ENCODE measurements at places on chromosomes 2 and 18.

- no peak for DNase-seq
These were observed 363.6 kb upstream of the CWC22 start for GRCh38 chr2:180370511-180371205.

DNA sequence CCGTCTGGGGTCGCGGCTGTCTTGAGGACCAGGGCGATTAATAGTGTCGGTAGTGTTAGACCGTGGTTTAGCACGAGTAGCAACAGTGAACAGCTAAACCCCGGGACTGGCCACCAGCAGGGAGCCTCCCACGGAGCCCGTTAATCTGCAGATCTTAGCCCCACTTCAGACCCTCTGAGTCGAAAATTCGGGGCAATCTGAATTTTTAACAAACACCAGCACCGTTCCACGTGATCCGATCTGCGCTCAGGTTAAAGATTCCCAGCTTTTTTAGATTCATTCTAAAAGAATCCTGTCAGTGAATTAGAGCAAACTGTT is 479 bp upstream of the ATP5F1A start:
- DNase-seq = no peak

GRCh38 chr18:63180971-63181376 is 138.6 kb downstream of the BCL2 start:
- no peak for DNase-seq

GRCh38 chr2:16664809-16665747 is 556 bp downstream of the CYRIA start:
- DNase-seq = no peak

GRCh38 chr2:182667315-182667695 is 48.8 kb upstream of the DNAJC10 start:
- DNase-seq = no peak

GRCh38 chr18:55546851-55547704 is 40.9 kb downstream of the TCF4 start:
- DNase-seq = peak; percentile 47

DNA sequence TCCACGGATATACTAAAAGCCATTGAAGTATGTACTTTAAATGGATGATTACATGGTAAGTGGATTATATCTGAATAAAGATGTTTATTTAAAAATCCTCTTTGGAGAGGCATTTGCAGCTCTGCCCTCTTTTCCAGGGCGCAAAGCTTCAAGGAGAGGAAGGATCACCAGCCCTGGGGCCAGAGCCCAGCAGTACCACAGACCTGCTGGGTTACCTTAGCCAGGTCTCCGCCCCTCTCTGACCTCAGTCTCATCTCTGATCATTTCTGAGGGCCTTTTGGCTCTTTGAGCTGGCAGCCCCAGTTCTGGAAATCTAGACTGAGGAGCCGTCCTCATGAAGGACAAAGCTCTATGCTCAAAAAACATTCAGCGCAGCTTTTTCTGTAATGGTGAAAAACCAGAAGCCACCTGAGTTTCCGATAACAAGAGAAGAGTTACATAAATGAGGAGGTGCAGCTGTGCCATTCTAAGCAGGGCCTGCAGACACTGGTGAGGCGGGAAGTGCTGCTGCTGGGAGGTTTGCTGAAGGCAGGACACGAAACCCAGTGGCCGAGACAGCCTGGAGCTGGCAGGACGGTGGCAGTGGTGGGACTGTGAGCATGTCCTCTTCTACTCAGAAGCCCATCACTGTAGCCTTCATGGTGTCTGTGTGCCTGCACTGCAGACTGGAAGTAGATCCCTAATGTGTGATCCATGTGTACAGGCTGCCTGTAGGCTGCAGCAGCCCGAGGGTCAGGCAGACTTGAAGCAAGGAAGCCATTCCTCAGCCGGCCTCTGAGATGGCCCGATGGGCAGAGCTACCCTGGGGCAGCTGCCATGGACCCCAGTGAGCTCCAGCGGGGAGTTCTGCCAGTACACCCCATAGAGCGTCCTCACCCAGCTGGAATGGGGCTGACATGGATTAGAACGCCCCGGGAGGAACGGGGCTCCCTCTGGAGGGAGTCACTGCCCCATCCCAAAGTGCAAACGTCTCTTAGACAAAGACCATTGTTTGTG is 27.7 kb downstream of the ADRA2B start:
- DNase-seq = no peak

- DNase-seq = no peak
These were observed 570 bp downstream of the SCRN3 start for GRCh38 chr2:174395969-174396630.

- peak; percentile 17 for DNase-seq
These were observed at the start of gene NPPC for GRCh38 chr2:231926180-231926741. TSS of gene NPPC (minus strand) at chr2:231926396. CDS start at chr2:231926249, 147 bp downstream.

Data from fibroblast of skin of left quadriceps (primary cell).